ENCODE measurements at places on chromosomes 5 and 9.

GRCh38 chr5:129616517-129616916, 131.4 kb upstream of the MINAR2 start:
- peak; percentile 57 for DNase-seq

GRCh38 chr5:154365823-154366222, 80.0 kb upstream of the SAP30L start:
- no peak for DNase-seq

DNA sequence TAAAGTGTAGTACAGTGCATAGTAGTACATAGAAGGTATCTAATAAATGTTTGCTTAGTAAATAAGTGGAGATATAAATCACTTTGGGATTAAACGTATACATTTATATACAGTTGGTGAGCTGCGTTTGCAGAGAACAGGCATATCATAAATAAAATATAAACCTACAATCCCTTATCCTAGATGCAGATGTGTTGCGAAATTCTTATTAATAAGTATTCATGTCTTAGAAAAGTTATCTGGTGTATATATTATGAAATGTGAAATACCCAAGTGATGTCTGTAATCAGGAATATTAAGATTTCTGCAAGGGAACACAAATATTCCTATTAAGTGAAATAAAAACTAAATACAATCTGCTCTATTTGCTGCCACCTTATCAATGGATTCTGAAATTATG, 8.8 kb downstream of the CCNH start:
- no peak for DNase-seq

GRCh38 chr9:36150574-36151315, 14.2 kb downstream of the GLIPR2 start:
- DNase-seq: no peak

- no peak for DNase-seq
Observed at GRCh38 chr9:113164536-113165300, 13.9 kb downstream of the SLC31A2 start.

GRCh38 chr9:116497095-116497890, 189.8 kb upstream of the TRIM32 start:
- DNase-seq: peak; percentile 51

DNA sequence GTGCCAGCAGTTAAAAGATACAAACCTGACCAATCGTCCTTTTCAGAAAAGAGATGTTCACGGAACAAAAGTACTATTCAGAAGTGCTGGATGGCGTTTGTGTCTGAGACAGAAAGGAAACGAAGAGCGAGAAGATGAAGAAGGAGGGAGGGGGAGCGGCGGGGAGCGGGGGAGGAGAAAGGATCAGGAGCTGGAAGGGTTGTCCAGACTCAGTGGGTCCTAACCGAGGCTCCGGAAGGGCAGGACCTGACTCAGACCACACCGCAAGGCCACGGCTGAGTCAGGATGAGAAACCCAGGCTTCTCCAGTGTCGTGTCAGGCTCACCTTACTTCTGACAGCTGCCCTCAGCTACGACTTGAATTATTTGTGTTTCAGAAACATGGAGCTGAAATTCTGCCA, 46.2 kb downstream of the PAX5 start:
- DNase-seq: no peak

GRCh38 chr5:144194144-144194543, 23.5 kb downstream of the KCTD16 start:
- no peak for DNase-seq

DNA sequence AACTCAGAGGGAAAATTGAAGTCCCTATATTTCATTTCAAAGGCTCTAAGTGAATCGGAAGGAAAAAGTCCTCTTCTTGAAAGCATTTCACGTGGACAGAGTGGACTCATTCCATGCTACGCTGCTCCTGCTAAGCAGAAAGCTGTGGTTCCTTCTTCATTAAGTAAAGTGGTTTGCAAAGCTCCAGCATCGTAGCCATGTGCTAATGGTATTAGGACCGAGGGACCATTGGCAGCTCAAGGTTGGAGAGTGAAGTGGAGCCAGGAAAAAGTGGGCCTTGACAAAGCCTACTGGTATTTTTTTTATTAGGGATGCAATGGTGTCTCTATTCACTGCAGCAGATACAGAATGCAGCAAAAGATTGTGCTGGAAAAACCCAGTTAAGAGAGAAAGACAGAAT, 16.4 kb upstream of the SEMA4D start:
- no peak for DNase-seq

- DNase-seq: no peak
Observed at GRCh38 chr9:86908261-86908660, 39.0 kb downstream of the GAS1 start.

DNA sequence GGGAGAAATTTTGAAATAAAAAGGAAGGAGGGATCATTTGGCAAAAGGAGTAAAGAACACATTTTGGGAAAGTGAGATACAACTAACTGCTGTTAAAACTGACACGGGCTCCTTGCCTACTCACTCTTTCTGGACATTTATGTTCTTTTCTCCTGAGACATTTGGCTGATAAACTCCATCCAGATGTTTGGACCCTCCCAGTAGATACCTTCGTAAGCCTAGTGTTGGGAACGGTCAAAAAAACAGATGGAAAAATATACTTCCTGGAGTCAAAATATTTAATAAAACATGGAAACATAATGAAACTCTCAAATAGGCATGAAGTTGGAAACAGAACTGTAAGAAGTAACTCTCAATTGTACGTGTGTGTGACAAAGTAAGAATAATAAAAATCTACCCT, 360.1 kb upstream of the RIOK2 start:
- peak; percentile 12 for DNase-seq

GRCh38 chr5:173242079-173242478, 7.1 kb upstream of the NKX2-5 start:
- no peak for DNase-seq

- DNase-seq: no peak
Observed at GRCh38 chr9:114084282-114085073, 6.4 kb upstream of the AMBP start.

GRCh38 chr9:131666029-131666428, 73.8 kb downstream of the RAPGEF1 start:
- no peak for DNase-seq

DNA sequence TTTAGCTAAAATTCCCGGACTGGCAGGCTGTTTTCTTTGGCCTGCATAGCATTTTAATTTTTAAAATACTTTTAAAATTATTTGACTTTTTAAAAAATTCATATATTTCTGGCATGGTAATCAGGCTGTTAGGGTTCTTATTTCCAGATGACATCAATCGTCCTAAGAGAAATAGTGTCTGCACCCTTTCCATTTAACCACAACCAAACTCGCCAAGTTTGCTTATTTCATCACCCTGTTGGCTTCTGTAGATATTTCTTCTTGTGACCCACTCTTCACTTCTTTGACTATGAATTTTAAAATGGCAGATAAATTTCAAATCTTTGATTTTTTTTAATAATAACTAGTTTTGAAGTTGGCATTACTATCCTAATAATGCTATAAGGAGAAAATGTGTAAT, 675.7 kb upstream of the FTMT start:
- DNase-seq: no peak

DNA sequence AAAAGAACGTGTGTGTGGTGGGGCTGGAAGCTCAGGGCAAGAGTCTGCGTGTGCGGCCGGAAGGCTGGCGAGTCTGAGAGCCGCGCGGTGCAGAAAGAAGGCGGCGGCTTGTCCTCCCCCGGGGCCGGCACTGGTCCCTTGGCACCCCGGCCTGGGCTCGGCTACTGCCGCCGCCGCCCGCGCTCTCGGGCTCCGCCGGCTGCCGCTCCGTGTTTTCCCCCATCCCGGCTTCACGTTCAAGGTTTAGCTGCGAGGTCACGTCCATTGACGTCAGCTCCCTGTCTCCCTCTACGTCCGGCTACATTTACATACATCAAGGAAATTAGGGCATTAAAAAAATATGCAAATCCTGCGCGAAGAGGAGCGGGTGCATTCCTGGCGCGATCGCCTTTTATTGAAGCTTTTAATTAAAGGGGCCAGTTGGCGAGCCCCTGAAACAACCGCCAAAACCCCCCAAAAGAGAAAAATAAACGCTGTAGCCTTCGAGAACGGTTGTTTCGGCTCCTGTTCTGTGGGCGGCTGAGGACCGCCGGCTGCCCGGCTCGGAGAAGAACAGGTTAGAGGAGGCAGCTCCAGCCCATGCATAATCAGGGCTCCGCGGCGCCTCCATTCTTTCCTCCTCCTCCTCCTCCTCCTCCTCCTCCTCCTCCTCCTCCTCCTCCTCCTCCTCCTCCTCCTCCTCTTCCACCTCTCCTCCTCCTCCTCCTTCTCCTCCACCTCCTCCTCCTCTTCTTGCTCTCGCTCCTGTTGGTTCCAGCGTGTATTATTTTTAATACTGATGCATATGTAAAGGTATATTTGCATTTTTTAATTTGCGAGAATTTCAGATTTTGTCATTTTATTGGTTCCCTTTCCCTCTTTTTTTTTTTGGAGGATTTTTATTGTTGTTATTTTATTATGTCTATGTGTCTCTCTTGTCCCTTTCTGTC, 207.0 kb downstream of the MEF2C start:
- no peak for DNase-seq

- no peak for DNase-seq
Observed at GRCh38 chr5:113759505-113759904, 246.0 kb downstream of the YTHDC2 start.

DNA sequence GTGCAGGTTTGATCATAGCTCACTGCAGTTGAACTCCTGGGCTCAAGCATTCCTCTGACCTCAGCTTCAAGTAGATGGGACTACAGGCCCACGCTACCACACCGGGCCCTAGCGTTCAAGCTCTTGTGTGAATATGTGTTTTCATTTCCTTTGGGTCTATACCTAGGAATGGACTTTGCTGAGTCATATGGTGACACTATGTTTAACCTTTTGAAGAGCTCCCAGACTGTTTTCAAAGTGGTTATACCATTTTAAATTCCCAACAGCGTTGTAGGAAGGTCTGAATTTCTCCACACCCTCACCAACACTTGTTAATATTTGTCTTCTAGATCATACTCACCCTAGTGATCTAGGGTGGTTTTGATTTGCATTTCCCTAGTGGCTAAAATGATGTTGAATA, 33.5 kb downstream of the FAF2 start:
- DNase-seq: no peak

DNA sequence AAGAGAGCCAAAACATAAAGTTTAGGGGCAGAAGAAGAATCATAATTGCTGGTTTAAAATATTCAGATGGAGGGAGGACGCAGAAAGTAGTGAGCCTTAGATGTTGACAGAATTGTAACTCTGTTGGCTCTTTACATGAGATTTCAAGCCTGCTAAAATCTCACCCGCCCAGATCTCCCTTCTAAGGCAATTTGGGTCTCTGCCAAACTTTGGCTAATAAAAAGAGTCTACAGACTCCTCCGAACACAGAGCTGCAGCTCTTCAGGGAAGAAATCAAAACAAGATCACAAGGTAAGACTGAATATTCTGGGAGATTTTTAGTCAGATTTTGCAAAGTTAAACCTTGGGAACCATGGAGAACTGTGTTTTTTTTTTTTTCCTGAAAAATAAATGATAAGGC, at the start of gene IL33:
Gene IL33 (plus strand): TSS at position 246 of the 400 bp plus-strand sequence. CDS start 25,888 bp downstream, outside the sequence.
- DNase-seq: peak; percentile 13

GRCh38 chr5:154047324-154047723, 8.6 kb downstream of the MFAP3 start:
- DNase-seq: no peak

GRCh38 chr5:169147534-169147933, 153.4 kb downstream of the SLIT3 start:
- DNase-seq: no peak

DNA sequence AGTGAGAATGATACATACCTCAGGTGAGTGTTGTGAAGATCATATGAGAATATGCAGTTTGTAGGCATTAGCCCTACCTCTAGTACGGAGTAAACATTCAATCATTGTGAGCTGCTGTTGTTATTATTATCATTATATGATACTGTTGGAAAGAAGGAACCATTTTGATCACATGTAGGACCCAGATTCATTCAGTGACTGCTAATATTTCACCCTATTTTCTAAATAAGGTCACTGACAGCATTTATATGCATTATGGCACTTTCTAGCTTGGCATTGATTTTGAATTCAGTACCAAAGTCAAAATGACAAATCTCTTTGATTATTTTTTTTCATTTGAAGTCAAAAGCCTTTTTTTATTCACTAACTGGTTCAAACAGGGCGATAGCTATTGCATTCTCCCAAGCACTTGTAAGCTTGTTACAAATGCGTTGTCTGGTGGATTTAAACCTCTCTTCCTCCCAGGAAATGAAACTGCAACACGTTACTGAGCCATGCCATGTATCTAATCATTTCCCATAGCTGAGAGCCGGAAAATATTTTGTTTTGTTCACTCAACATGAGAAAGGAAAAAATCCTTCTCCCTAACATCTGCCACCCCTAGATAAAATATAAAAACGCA, 320.8 kb upstream of the SGCD start:
- no peak for DNase-seq

DNA sequence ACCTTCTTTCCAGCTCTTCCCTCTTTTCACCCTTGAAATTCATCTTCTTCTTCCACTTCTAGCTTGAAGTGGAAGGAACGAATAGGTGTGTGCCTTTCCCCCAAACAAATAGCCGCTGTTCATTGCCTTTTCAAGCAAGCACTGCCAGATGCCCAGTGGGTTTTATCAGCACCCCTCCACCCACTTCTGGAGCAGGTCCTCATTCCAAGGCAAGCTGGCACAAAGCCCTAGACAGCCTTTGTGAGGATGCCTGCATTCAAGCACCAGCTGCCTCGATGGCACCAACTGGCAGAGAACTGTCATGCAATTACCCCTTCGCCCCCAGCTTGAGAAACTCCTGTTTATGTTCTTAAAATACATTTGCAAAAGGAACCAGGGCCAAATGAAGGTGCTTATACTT, 36.5 kb downstream of the SERINC5 start:
- no peak for DNase-seq

GRCh38 chr9:78985084-78985738, 586.6 kb upstream of the TLE4 start:
- no peak for DNase-seq

GRCh38 chr5:75469017-75469416, 42.4 kb downstream of the CERT1 start:
- no peak for DNase-seq

DNA sequence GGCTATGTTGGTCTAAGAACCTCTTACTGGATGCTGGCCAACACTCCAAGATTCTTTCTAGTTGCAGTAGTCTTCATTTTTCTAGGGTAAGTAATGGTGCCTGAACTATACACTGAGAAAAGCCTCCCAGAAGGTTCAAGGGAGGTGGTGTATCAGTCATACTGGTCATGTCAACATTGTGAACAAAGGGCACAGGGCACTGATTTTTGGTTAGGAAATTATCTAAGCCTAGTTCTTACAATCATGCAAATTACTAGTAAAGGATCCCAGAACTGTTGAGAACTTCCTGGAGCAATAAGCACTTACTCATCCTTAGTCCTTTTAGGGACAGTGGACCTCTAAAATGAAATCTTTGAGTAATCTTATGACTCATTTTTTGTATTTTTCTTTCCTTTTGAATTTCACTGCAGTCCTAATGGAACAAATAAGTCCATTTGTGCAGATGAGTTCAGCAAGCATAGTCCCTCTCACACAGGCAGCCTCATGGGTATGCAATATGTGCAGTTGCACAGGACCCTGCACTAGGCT, 21.1 kb upstream of the CDC42SE2 start:
- no peak for DNase-seq

- DNase-seq: no peak
Observed at GRCh38 chr9:19155106-19155935, 28.0 kb upstream of the PLIN2 start.
